ENCODE measurements at places on chromosomes 2 and 18.

- DNase-seq = no peak
Measured at GRCh38 chr2:212154477-212154878, 384.1 kb downstream of the ERBB4 start.

DNA sequence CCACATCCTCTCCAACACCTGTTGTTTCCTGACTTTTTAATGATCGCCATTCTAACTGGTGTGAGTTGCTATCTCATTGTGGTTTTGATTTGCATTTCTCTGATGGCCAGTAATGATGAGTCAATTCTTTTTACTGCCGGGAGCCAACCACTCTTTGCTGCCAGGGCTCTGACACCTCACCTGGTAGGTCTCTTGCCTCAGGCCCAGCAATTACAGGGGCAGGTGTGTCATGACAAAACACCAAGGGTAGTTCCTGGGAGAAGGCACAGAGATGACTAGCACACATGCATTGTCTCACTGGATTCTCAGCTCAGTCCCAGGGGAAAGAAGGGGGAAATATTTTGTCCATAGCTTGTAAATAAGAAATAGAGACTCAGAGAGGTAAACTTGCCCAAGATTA lies 122.3 kb downstream of the CHST9 start:
- peak; percentile 29 for DNase-seq

DNA sequence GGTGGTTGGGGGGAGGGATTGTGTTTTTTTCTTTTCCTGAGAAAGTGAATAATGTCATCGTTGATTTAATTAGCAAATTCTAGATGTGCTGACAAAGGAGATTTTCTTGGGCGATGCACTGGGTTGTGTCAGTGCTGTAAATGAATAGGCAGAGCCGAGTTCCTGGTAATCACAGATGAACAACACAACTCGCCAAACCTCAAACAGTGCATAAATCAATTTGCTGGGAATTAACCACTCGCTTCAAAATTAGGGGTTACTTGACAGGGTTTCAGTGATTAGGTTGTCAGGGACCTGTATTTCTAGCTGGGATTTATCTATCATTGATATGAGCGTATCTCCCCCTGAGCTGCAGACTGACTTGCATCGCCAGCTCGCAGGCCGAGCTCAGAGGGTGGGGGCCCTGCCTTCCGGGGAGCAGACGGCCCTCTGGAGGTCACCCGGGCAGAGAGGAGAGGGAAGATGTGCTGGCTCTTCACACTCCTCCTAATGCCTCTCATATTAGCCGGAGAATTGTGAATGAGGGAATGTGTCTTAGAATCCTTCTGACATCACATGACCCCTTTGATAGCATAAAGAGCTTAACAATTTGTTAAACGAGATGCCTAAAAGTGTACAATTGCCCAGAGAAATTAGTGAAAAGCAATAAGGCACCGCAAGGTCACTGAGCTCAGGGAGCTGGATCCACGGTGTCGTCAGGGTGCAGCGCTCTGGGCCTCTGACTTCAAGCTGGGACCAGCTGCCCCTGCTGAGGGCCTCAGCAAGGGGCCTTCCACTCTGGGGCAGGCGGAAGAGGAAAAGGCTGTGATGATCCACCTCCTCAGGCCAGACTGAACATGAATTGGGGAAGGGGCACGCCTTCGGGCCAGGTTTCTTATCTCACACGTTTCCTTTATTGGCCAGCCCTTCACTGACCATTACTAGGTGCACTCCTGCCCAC lies 48.9 kb downstream of the SMIM21 start:
- DNase-seq = no peak

DNA sequence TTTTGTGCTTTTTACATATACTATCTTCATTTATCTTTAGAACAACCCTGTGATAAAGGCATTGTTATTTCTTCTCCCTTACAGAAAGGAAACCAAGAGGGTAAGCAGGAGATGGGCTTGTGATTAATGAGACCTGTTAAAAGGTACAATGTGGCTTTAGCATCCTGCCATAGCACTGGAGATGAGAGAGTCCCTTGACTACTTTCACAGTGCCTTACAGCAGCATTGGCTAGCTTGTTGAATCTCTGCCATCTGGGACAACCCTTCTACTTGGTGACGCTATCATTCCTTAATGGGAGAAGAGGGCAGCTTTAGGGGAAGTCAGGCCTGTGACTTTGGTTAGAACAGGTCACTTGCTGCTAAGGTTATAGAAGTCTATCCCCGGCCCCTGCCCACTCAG lies 68.1 kb upstream of the LYPD6B start:
- DNase-seq = no peak

- peak; percentile 41 for DNase-seq
Measured at GRCh38 chr2:158809816-158810215, 14.7 kb downstream of the DAPL1 start.

DNA sequence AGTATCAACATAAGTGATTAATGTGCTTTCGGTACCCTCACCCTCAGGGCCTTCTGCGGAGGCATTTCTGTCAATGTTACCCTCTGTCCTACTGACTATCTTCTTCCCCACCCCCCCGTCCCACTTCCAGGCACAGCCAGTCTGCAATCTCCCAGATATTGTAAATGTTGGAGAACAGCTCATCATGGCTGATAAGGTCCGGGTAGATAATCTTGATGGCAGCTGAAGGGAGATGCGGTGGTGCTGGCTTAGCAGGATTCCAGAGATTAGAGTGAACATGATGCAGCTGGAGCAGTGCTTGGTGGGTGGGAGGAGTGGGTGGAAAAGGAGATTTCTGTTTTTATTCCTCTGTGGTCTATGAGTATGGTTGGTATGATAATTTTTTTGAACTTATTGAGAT lies 15.5 kb downstream of the GTF2A1L start:
- DNase-seq = no peak

GRCh38 chr2:64363848-64364247 lies 90.1 kb upstream of the LGALSL start:
- DNase-seq = peak; percentile 2

GRCh38 chr2:274503-274902 lies 9.8 kb downstream of the ACP1 start:
- no peak for DNase-seq

DNA sequence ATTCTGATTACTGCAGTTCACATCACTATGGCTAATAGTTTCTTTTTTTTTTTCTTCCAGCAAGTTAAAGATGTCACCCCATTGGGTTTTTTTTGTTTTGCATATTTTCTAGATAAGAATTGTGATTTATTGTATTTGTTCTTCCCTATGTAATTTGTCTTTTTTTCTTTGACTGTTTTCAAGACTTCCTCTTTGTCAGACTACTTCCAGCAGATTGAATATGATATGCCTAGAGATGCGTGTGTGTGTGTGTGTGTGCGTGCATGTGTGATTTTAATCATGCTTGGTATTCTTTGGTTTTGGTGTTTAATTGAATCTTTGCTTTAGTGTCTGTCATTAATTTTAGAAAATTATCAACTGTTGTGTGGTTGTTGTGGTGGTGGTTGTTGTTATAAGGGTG lies 166.7 kb upstream of the SLC39A10 start:
- no peak for DNase-seq

- no peak for DNase-seq
Measured at GRCh38 chr18:32298171-32298667, 108.4 kb downstream of the MEP1B start.

DNA sequence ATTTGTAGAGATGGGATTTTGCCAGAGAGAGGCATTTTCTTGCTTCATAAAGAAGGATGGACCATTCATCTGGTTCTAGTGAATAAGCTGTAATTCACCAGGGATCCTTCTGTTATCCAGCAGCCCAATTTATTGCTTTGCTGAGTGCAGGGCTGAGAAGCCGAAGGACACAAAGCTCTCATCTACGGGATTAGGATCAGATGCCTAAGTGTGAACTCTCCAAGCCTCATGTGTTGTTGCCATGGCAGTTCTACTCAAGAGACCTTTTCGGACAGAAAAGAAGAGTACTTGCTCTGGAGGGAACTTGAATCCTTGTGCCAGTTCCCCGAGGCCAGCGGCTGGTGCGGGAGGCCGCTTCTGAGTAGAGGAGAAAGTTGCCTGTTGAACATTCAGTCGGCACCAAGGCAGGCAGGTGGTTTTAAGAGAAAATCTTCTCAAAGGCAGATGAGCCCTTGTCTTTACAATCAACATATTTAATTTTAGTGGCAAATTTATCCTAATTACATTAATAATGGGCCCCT lies 38.4 kb upstream of the MBP start:
- no peak for DNase-seq

- DNase-seq = no peak
Measured at GRCh38 chr18:77093067-77093430, 39.5 kb downstream of the MBP start.

- peak; percentile 62 for DNase-seq
Measured at GRCh38 chr2:165573534-165574461, 104.3 kb downstream of the CSRNP3 start.

DNA sequence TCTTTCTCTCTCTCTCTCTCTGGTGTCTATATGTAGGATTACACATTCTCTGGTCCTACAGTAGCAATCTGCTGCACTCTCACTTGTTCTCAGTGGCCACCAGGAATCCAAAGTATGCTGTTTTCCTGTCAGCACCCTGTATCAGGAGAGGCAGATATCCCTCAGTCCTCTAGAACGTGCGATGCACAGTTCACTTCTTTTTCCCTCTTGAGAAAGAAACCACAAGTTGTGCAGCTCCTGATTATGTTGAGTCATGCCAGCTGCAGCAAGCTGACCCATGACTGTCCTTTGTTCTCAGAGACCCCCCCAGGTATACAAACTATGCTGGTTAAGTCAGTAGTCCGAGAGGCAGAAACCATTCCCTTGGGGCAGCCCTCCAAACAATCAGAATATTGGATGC lies 54.6 kb downstream of the LANCL1 start:
- no peak for DNase-seq

- DNase-seq = no peak
Measured at GRCh38 chr2:102029952-102030351, 38.2 kb downstream of the IL1R2 start.

DNA sequence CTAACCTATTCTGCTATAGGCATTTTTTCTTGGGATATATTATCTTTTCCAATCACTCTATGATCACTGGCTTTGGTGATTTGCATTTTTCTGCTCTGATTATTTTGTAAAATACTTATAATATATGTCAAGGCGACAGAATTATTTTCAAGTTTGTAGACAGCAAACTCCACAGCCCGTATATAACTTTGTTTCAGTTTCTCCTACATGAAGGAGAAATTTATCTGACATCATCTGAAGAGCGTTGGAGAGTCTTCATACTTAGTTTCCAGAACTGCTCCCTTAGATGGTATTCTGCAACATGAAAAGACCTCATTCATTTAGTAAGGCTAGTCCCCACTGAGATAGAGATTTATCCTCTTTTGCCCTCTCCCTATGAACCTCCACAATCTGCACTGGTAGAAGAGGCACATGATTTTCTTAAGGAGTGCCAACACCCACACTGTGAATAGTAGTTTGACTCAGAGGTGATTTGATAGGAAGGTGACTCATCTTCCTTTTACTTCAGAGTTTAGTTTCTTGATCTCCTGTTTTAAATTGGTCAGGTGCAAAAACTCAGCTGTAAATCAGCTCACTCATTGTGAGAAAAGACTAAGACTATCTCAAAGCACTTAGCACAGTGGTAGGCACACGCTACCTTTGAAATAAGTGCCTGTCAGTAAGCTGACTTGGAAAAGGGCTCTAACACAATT lies 1848.6 kb upstream of the CELF4 start:
- DNase-seq = peak; percentile 58

- peak; percentile 20 for DNase-seq
Measured at GRCh38 chr2:179031731-179032408, 18.1 kb downstream of the CCDC141 start.

GRCh38 chr18:33231474-33232317 lies 208.8 kb downstream of the CCDC178 start:
- peak; percentile 55 for DNase-seq

- no peak for DNase-seq
Measured at GRCh38 chr2:175606010-175606841, 395.8 kb downstream of the LNPK start.

GRCh38 chr18:50716902-50717301 lies 102.9 kb downstream of the MRO start:
- no peak for DNase-seq

- DNase-seq = no peak
Measured at GRCh38 chr18:24187049-24187448, 48.2 kb downstream of the CABYR start.

DNA sequence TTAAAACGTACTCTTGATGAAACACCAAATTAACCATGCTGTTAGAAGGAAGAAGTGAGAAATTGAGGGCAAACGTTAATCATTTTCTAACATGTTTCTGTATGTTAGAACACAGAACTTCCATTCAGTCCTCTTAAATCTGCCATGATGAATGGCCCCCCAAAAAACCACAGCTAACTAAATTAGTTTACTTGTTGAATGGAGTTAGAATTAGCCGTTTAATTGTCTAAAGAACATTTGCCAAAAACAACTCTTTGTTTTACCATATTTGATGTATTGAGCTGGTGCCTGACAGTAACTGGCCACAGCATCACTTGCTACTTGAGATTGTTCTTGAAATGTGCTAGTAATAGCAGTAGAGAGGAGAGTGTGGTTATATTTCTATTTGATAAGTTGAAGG lies 12.7 kb downstream of the CCNYL1 start:
- DNase-seq = no peak

GRCh38 chr2:763766-764525 lies 86.7 kb upstream of the TMEM18 start:
- peak; percentile 52 for DNase-seq

DNA sequence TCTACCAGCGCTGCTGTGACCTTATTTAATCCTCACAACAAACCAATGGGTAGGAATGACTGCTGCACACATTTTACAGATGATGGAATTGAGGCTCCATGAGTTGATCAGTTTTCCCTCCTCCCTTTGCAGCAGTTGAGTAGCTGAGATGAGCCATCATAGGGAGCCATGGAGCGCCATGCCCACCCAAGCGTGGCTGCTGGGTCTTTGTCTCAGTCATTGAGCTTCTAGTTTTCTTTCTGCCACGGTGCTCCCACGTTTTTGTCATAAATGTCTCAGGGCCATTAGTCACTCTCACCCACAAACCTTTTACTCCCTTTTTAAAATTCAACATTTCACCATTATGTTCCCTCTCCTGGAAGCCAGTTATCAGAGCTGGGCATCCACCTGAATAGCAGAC lies 45.8 kb downstream of the TMEM17 start:
- DNase-seq = no peak

GRCh38 chr2:61816480-61817355 lies 37.1 kb downstream of the FAM161A start:
- no peak for DNase-seq

- DNase-seq = no peak
Measured at GRCh38 chr18:78548261-78549058, 431.2 kb upstream of the SALL3 start.

GRCh38 chr2:37794717-37795116 lies 123.3 kb upstream of the CDC42EP3 start:
- no peak for DNase-seq
